ENCODE measurements at places on chromosomes 11 and 22.

DNA sequence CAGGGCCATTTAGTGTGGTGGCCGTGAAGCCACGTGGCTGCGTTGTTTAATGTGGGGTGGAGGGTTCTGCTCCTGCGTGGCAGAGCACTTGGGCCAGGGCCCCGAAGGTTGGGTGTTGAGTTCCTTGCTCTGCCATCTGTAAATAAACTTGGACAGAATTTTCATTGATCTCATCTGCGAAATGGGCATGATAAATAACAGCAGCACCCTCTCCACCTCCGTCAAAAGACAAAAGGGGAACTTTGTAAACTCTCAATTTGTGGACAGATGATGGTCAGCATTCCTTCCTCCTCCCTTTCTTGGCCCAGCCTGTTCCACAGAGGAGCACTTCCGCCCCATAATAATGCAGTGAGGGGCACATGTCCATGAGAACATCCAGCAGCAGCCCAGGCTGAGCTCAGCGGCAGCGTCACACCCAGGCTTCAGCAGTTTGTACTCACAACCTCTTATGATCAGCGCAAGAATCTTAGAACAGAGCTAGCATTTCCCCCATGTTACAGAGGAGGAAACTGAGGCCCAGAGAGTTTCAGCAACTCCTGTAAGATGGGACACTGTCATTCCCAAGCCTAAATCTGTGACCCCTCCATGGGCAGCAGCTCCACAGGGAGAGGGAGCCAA is 874.5 kb downstream of the BRD1 start:
- DNase-seq: no peak

DNA sequence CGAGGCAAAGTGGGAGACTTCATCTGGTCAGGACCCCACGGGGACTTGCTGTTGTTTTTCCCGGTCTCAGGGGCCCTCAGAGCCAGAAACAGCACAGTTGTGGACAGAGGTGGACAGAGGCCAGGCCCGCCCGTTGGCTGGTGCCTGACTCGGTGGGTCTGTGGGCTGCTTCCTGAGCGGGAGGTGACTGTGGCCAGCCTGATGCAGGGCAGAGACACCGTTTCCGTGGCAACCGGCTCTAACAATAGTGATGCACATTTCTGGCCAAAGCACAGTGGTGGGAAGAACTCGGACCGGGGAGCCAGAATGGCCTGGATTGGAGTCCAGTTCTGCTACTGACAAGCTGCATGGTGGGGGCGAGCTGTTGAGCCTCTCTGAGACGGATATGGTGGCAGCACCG is 58.7 kb upstream of the ATXN10 start:
- DNase-seq: no peak

DNA sequence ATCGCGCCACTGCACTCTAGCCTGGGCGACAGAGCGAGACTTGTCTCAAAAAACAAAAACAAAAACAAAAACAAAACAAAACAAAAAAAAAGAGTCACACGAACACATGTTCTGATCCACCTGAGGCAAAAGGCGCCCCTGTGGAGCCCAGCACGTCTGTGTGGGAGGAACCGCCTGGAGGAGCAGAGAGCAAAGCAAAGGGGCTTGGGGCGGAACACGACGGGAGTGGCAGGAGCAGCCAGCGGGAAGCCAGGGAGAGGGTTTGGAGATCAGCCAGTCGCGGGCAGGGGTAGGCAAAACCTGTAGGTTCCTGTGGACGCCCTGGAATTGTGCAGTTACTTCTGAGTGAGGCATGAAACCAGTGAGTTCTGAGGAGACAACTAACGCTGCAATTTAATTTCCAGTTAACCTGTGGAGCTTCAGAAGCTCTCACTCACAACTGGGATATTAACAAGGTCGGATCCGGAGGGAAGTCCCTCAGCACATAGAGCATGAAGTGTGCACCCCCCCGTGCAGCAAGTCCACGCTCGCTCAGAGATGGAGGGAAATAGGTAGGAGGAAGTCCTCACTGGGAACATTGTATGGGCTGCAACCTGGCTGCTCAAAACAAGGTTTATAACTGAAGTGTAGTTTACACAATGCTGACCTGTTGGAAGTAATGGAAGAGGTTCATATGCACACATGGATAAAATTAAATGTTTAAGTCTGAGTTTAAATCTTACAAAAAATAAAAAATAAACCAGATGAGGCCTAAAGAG is 13.2 kb upstream of the USP18 start:
- no peak for DNase-seq

- DNase-seq: no peak
Observed at GRCh38 chr11:102177974-102178631, 67.9 kb downstream of the YAP1 start.

DNA sequence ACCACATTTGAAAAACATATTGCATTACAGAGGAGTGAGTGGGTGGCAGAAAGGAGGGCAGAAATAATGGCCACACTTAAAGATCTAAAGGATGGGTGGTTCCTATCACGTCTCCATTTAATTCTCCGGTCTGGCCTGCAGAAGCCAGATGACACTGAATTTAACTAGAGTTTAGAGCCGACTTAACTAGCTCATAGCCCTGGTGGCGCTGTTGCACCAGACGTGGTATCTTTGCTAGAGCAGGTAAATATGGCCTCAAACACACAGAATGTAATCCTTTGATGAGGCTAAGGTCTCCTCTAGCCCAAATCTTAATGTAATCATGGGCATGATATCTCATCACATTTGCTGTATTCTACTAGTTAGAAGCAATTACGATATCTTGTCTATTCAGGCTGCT is 51.5 kb upstream of the GAL start:
- no peak for DNase-seq

Data from hypothalamus (tissue), 51 donors.